ENCODE measurements at places on chromosomes 6 and 20.

DNA sequence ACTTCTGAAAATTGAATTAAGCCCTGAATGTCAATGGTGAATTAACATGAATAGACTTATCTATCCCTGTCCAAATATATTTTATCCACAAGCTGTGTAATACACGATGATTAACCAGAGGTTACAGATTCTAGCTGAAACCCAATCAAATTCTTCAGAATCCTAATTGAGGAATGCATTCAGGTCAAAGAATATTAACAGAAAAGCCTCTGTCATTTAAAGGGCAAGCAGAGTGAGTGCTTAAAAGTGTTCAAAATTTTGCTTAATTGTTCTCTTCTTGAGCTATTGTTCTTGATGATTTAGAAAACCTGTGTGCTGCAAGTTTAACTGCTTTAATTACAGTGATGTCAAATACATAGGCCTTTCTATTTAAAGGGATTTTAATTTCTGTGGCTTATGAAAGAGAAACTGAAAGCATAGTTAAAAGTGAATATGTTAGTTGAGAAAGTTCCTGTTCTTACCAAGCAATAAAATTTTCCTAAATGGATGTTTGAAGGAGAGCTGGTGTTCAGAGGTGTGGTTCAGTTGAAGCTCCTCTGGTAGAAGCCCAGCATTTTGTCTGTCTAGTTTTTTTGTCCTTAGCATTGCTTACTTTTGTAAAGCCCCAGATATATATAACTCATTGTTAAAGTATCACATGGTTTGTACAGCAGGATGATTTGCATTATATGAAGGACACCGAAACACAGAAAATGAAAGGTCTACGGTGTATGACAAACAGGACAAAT lies 466.3 kb upstream of the PLCB4 start:
- no peak for DNase-seq

- peak; percentile 59 for DNase-seq
Observed at GRCh38 chr20:46709459-46710152, at the start of gene SLC2A10. Gene SLC2A10 (plus strand): TSS chr20:46709649. CDS start chr20:46709737, 88 bp downstream.

DNA sequence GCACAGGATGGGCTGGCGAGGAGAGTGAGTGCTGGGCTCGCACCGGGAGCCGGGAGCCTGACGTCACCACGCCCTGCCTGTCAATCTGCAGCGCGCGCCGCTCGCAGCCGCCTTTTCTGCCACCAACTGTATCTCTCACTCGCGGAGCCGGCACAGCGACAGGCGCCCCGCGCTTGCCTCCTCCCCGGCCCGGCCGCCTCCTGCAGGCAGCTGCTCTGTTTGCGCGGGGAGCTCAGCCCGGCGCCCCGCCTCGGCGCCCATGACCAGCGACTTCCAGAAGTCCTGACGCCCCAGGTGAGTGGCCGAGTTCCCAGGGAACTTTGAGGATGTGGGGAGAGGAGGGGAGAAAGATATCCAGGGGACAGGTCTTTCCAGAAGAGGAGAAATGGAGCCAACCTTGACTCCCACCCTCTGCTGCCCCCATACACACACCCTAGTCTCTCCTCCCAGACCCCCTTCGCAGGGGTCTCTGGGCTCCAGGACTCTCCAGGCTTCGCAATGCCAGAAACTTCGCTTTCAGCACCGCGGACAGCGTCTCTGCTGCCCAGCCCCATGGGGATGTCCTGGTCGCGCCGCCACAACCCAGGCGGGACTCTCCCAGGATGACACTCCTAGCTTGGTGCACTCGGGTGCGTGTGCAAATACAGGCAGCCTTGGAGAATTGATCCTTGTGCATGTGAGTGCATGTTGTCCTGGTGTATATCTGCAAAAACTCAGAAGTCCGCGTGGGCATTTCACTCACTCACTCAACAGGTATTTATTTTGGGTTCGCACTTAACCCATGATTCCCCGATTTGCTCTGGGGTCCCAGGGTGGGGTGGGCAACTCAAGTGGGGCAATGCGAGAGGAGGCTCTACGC lies at the start of gene GPR6:
Gene GPR6 (plus strand): TSS at position 138 of the 859 bp plus-strand sequence. CDS start 802 bp downstream, outside the sequence.
- peak; percentile 48 for DNase-seq

DNA sequence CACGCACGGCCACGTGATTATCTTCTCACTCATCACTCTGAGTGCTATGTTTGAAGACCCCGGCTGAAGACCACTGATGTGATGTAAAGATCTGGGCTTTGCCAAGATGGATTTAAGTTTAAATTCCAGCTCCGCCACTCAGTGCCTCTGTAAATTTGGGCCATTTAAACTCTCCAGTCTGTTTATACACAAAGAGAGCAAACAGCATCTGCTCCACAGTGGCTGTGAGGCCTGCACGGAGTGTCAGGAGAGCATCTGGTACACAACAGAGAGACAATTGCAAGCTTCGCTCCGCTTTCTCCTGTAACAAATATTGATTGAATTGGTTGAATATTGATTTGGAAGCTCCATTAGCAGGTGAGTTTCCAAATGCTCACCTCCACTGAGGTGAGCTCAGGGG lies 80.5 kb upstream of the FRMD1 start:
- no peak for DNase-seq

DNA sequence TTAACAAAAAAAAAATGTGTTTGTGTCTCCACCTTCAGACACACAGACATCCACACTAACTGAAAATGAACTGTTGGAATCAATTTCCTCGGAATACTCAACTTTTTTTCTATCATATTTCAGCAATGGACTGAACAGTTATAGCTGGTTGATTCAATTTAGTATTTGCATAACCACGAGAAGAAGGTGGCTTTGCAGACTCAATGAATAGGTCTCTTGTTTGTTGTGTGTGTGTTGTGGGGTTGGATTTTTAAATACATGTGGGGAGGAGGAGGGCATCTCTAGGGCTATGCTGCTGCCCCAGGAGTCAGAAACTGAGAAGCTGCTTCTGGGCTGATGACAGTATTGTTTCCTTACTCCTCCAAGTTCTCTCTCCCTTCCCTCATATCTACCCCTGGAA lies 28.7 kb downstream of the TFAP2A start:
- DNase-seq = no peak

- DNase-seq = no peak
Observed at GRCh38 chr6:163923658-163924411, 509.3 kb downstream of the QKI start.

GRCh38 chr20:45859916-45860315 lies 2.5 kb downstream of the ZSWIM3 start:
- DNase-seq = no peak

- no peak for DNase-seq
Observed at GRCh38 chr6:40874495-40874894, 164.5 kb downstream of the UNC5CL start.

DNA sequence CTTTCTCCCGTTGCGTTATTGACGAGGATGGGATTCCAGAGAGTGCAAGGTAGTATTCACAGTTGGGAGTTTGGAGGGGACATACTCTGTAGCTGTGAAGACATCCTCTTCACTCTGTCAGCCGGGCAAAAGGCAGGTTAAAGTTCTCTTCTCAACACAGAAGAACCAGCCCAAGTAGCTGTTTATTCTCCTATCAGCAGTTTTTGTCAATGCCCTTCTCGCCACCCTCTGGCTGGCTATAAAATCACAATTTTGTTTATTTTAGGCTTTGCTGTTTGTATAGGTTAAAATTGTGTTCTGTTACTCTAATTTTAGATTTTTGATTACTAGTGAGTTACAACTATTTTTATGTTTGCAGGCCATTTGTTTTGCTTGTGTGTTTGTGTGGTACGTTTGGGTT lies 37.9 kb upstream of the MAS1 start:
- peak; percentile 4 for DNase-seq

- no peak for DNase-seq
Observed at GRCh38 chr20:39310363-39310995, 348.3 kb downstream of the DHX35 start.

GRCh38 chr20:17895641-17896171 lies 72.9 kb downstream of the SNX5 start:
- DNase-seq = peak; percentile 54

DNA sequence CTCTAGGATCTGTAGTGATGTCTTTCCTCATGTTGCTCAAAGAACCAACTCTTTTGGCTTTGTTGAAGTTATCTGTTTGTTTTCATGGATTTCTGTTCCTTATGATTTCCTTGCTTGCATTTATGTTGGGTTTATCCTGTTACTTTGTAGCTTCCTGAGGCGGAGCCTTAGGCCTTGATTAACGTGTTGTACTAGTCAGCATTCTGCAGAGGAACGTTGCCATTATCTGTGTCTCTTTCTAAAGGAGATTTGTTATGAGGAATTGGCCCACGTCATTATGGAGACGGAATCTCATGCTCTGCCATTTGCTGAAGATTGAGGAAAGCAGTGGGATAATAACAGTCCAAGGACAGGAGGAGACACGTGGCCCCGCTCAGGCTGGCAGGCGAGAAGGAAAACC lies 29.9 kb downstream of the UCKL1 start:
- DNase-seq = no peak

DNA sequence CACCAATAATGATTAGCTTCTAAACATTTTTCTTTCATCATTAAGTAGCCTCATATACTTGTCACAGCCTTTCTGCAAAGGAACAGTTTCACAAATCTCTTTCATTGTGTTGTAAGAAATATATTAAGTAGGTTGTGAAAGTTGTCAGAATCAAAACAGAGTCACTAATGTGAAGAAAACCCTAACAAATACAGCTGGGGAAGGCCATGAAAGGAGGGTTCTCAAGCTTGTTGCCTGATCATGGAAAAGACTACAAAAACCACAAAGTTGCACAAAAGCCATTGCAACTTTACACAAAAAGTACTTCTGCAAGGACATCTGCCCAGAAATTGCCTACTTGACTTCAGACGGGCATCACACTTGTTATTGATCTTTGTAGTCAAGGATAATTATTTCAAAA lies 216.1 kb downstream of the ALDH8A1 start:
- no peak for DNase-seq

DNA sequence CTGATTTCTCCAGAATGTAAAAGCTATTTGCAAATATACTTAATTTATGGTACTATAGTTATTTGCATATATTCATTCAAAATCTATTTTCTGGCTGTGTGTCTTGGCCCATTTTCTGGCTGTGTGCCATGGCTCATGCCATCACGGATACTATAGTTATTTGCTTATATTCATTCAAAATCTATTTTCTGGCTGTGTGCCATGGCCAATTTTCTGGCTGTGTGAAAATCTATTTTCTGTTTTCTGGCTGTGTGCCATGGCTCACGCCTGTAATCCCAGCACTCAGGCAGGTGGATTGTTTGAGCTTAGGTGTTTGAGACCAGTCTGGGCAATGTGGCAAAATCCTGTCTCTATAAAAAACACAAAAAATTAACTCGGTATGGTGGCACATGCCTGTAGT lies 28.9 kb upstream of the RIPK1 start:
- DNase-seq = no peak

DNA sequence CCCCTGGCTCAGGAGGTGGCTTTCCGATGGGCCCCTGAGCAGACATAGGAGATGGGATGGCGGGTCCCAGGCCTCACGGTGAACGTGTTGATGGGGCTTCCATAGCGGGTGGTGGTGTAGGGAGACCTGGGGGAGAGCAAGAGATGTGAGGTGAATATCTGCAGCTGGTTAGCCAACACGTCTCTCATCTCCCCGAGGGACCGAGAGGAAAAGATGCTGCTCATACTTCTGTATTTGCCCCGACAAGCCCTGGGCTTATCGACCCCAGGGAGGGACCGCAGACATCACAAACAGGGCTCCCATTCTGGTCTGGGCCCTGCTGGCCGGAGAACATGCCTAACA lies 38.7 kb downstream of the C6orf132 start:
- no peak for DNase-seq

DNA sequence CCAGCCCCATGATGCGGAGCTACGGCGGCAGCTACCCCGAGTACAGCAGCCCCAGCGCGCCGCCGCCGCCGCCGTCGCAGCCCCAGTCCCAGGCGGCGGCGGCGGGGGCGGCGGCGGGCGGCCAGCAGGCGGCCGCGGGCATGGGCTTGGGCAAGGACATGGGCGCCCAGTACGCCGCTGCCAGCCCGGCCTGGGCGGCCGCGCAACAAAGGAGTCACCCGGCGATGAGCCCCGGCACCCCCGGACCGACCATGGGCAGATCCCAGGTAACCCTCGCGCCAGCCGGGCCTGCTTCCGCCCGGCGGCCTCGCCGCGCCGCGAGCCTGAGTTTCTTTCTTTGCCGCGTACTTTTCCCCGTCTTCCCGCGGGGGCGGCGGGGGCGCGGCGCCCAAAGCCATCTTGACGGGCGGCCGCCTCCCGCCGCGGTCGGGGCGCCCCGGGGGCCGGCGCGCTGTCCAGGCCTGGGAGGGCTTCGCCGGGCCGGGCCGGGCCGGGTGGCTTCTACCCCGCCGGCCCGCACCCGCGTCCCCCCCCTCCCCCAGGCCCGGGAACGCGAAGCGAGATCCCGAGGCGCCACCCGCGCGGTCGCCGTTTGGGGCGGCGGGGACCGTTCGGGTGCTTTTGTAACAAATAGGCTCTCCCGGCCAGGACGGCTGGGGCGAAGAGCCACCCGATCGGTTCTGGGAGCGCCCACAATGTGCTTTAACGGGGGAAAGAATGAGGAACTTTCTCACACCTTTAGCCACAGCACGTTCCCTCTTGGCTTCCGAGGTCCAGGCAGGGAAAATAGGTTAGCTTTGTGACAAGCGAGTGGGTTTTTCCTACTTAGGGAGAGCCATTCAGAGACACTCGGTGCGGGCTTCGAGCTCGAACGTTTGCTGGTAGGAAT lies 2.3 kb downstream of the ARID1B start:
- DNase-seq = no peak

GRCh38 chr20:19973961-19974629 lies 43.1 kb upstream of the NAA20 start:
- peak; percentile 92 for DNase-seq

DNA sequence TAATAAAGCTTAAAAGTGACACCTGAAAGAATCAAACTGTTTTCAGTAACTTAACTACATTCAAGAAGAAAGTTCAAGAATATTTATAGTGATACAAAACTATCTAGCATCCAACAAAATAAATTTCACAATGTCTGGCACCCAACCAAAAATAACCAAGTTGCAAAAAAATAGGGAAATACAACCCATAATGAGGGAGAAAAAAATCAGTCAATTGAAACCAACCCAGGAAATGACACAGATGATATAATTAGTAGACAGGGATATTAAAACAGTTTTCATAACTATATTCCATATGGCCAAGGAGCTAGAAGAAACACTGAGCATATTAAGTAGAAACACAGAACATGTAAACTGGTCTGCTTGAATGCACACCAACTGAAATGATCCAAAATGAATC lies 120.2 kb upstream of the BEND3 start:
- no peak for DNase-seq

- no peak for DNase-seq
Observed at GRCh38 chr6:32982084-32982701, 13.8 kb downstream of the BRD2 start.

All from fibroblast of upper back skin (primary cell).